Stimulated activated CD4-positive, alpha-beta T cell treated with anti-CD3 and anti-CD28 coated beads, Interleukin-4, amount 100 ng/mL, for 4 hours (primary cell): ENCODE measurements at places on chromosomes 12 and 14.
A peak's percentile ranks its signal among the peaks of the same experiment; 100 is the strongest.

DNA sequence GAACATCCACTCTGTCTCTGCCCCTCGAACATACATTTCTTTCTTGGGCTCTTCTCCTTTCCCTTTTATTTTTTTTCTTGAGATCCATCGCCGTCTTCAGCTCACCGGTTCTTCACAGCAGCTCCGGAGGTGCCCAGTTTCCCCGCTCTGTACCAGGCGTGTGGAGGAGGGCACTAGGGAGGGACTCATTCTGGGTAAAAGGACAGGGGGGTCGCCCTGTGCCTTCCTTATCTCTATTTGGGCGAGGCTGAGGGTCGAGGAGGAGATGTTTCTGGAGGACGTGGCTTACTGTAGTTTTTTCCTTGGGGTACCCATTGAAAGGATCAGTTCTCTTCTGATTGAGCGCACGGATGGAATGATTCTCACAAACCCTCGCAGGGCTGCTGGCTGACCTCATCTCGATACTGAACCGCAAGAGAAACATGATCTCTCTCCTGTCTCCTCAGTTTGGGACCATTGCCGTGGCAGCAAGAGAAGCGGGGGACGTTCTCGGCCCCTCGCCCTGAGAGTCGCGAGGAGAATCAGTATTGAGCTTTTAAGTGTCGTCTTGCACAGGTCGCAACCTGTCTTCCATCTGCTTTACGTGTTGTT lies 386 bp downstream of the LIN52 start:
- no peak for DNase-seq

DNA sequence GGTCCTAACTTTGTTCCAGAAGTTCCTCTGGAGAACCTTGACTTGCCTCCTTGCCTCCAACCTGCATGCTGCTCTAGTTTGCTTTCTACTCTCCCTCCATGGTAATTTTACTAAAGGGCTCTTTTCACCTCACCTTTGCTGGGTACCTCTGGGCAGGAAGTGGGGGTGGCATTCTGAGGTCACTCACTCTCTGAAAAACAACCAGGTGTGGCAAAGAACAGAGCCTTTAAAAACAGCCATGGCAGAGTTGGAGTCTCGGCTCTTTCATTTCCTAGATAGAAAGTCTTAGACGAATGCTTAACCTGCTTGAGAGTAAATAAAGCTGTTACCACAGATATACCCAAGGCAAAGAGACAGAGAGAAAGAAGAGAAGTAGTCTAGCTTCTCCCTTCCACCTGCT lies 827.9 kb downstream of the BCL11B start:
- DNase-seq = peak; percentile 26

GRCh38 chr14:53872681-53873089 lies 83.9 kb downstream of the BMP4 start:
- no peak for DNase-seq

DNA sequence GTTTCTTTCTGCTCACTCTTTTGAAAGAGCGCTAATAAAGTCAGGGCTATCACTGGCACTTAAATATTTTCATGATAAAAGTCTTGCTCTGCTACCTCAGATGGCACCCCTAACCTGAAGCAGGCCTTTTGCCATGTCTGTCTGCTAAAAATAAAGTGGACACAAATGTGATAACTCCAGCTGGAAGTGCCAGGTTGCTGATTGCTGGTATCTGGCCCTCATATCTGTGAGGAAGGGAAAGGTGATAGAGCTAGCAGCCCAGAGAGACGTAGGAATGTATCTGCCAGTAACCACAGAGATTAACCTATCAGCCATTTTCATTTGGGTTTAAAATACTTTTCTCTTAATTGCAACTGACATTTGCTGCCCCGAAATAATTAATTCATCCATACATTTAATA lies 127.9 kb downstream of the GRIN2B start:
- DNase-seq = no peak

DNA sequence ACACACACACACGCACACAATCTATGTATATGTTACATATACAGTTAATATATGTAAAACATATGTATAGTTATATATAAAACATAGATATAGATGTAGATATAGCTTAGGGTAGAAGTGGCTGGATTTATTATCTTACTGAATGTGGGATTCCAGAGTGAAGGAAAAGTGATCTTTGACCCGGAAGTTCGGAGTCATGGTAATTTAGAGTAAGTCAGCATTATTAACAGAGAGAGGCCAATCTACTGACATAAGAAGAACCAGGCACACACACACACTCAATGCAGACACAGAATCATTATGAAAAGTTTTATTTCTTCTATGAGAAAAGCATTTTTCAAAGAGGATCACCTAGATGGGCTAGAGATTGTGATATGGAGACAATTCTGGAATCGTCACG lies 384.2 kb upstream of the NOVA1 start:
- no peak for DNase-seq

DNA sequence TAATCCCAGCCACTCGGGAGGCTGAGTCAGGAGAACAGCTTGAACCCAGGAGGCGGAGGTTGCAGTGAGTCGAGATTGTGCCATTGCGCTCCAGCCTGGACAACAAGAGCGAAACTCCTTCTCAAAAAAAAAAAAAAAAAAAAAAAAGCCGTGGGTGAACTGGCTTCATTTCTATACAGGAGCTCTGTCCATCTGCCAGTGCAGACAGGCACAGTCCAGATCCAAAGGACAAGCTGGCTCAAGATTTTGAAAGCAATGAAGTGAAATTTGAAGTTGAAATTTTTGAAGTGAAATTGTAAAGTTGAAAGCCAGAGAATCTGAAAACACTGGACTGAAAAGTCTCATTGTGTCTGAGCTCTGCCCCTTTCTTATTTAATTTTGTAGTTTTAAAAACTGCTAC lies 134.7 kb downstream of the CALM1 start:
- DNase-seq = no peak

DNA sequence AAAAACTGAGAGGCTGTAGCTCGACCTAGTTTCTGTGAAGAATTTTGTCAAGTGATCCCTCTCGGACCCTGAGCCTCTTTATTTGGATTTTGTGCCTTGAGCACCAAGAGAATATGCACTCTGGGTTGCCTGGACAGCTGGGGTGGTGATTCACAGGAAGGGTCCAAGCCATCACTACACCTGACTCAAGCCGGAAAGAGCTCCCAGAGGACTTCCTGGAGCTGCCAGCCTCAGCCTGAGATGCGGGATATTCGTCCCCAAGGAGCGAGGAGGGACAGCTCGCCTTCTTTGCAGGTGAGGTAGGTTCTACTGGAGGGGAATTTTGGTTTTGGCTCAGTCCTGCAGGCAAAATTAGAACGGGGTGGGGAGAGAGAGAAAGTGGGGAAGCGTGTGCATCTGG lies 94.3 kb downstream of the GALNT8 start:
- no peak for DNase-seq

DNA sequence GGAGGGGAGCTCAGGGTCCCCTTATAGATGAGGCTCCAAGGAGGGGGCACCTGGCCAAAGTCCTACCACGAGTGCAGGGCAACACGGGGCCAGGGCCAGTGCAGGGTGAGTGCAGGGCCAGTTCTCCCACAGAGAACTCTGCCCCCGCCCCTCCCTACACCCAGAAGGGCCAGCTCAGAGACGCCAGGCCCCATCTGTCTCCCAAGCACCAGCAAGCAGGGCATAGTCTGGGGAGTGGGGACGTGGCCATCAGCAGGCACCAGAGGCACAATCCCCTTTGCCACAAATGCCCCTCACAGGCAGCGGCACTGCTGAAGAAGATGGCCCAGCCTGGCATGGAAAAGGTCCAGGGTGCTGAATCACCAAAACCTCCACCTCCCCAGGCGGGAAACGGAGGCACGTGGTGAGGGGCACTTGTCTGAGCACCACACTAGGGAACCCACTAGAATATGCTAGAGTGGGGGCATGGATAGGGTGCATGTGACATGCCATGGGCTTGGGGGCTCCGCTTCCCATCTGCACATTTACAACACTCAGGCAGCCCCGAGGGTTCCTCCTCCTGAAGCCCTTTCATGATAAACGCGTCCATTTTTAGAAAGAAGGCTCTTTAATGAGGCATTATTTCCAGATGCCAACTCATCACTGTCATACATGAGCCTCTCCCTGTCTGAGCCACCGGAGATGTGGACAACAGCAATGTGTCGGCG lies 17.8 kb downstream of the CCDC85C start:
- no peak for DNase-seq

DNA sequence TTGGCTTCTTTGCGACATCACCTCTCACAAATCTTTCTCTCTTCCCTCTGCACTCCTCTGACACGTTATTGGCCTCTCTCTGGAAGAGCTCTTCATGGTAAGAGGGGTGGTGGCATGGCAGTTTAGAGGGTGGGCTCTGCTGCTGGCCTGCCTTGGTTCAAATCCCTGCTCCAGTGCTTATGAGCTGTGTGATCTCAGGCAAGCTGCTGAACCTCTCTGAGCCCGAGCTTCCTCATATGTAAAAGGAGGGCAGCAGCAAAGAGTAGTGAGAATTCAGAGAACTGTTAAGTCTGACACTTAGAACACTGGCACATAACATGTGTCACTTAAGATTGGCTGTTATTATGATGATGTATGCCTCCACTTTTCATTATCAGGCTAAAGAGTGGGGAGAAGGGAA lies 118.3 kb downstream of the RBM19 start:
- DNase-seq = no peak

- no peak for DNase-seq
These were observed 177.1 kb downstream of the CCDC91 start for GRCh38 chr12:28367326-28367725.

DNA sequence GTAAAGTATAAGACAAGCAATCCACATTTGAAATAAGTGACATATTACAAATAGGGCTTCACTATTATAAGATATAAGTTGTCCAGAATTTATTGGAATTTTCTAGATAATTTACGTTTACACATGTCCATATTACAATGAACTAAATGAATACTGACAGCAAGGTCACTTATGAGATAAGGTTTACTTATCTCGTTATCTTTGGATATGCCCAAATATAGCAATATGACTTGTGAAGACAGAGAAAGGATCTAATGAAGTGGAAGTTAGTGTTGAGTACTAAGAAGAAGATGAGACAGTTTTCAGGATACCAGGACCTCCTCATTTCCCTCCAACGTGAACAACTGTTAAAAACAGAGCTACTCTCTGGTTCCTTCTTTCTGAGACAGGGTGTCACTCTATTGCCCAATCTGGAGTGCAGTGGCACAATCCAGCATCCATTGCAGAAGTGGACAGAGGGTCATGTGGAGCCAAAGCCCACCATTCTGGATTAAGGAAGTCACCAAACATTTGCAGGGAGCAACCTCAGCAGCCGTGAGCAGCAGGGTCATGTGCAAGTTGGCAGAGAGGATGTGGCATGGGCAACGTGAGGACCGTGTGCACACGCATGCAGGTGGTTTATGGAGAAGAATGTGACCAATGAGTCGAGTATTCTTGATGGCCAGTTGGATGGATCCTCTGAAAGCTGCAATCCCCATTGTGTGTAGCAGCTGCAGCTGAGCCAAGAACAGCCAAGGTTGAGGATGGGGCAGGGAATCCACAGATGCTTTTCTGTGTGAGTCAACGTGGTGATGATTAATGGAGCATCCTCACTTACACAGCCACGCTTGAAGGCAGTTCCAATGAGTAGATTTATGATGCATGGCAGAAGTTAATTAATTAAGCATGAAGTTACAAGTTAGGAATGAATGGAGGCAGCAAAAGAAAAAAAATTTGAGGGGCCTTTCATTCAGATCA lies 111.0 kb downstream of the BICD1 start:
- DNase-seq = no peak

DNA sequence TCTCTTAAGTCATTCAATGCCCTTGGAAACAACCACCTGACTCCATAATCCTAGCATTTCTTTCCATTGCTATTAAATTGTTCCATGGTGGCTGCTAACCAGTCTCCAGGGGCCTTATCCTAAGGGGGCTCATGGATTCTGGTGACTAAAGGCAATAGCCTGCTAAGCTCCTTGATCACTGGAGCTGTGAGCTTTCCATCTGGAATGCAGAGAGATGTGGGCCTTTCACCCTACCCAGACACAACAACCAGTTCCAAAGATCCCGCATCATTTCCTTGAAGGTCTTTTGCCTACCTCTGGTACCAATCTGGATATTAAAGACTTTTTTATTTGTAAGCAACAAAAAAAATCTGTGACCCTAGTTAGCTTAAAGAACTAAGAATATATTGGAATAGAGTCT lies 32.9 kb downstream of the NDUFA12 start:
- no peak for DNase-seq

- DNase-seq = no peak
These were observed 15.8 kb upstream of the CPNE8 start for GRCh38 chr12:38921025-38921677.

DNA sequence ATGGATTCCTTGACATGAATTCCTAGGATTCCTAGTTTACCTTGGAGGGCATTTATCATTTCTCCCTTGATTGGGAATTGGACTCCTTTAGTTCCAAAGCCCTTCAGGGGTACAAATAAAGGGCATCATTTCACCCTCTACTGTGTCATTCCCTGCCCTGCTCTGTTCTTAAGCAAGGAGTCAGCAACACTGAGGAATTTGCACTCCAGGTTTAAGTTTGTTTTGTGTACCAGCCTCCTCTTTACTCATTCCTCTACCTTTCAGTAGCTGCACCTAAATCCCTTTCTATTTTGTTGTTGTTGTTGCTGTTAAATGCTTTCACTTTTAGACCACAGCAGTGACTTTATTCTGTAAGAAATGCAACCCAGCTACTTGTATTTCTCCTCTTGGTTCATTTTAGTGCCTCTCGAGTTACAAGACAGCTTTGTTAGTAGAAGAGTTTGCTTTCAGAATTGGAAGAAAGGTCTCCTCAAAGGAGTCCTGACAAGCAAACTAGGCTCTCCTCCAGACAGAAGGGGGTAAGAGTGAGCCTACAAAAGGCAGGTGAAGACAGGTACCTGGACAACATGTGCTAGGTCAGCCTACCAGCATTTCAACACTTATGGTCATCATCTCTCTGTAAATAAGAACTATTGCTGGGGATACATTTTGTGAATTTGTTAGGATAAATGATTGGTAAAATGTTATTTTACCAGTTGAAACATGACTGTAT lies 90.0 kb downstream of the RMST start:
- no peak for DNase-seq

DNA sequence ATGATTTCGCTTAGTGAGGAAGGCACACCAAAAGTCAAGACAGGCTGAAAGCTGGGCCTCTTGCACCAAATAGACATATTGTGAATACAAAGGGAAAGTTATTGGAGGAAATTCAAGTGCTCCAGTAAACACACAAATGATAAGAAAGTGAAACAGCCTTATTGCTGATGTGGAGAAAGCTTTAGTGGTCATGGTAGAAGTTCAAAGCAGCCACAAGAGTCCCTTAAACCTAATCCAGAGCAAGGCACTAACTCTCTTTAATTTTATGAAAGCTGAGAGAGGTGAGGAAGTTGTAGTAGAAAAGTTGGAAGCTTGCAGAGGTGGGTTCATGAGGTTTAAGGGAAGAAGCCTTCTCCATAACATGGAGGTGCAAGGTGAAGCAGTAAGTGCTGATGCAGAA lies 988.3 kb downstream of the VRK1 start:
- DNase-seq = no peak

GRCh38 chr14:75334549-75335051 lies 56.0 kb downstream of the FOS start:
- DNase-seq = no peak

GRCh38 chr12:14214495-14214894 lies 151.0 kb upstream of the ATF7IP start:
- no peak for DNase-seq

- DNase-seq = no peak
These were observed 8.2 kb downstream of the SLC22A17 start for GRCh38 chr14:23344481-23344880.

GRCh38 chr14:61569812-61570548 lies 125.3 kb upstream of the HIF1A start:
- no peak for DNase-seq

- DNase-seq = no peak
These were observed 135.9 kb downstream of the SYT1 start for GRCh38 chr12:79000501-79000900.

- DNase-seq = no peak
These were observed 1.3 kb upstream of the KRT8 start for GRCh38 chr12:52906191-52906601.
